Inflammatory macrophage treated with lipopolysaccharide for 1 hour (primary cell): ENCODE measurements at places on chromosomes 5 and 9.
A peak's percentile ranks its signal among the peaks of the same experiment; 100 is the strongest.

DNA sequence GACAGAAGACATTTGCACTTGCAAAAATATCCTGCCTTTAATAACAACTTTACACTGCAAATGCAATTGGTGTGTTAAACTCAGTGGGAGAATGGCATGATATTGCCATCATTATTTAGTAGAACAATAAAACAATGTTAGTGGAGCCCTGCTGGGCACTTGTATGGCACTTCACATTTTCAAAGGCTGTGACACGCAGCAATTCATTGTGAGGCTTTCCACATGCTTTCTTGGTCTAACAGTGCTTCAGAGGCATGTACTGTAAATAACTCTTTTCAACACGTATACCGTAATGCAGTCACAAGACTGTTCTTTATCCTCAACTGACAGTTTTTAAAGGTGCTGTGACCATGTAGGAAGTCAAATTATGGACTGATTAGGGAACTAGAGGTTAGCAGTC, 155.5 kb upstream of the EPB41L4A start:
- no peak for DNase-seq

- DNase-seq, result no peak
These were observed at the start of gene ENTPD8 for GRCh38 chr9:137441289-137441934. Gene ENTPD8 (minus strand): TSS chr9:137441357. CDS start chr9:137438285, 3,072 bp downstream.

DNA sequence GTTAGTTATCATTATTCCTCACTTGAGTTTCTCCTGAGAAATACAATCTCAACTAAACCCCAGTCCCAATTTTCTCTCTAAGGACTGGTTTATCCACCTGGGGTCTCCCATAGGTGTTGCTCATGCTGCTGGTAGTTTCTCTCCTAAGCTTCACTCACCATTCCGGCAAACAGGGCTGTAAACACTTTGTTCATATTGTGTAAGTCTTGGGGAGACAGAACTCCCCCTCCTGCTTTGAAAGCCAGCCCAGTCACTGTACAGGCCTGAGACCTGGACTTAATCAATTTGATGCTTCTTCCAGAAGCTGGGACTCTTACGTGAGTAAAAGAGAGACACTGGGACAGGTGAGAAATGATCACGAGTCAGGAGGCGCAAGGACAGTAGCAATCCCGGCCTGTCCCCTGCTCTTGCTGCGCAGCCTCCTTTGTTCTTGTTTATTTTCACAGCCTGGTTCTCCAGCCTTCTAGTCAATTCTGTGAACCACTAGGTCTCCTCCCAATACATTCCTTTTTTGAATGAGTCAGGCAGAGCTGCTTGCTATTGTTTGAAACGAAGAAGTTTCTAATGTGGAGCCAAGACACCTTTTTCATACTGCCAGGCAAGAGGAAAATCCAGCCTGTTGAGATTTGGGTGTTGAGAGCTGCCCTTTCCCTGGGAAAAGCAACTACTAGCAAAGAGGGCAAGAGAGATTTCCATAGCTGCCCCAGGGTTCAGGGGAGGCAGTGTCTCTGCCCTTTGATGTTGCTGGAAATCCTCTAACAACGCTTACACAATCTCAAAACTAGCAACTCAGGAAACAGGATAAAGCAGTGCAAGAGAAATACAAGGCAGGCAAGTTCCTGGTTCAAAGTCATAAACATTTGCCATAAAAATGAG, 9.2 kb upstream of the SHROOM1 start:
- no peak for DNase-seq

- peak; percentile 9 for DNase-seq
These were observed 84.9 kb downstream of the ADAMTS12 start for GRCh38 chr5:33806738-33807442.

DNA sequence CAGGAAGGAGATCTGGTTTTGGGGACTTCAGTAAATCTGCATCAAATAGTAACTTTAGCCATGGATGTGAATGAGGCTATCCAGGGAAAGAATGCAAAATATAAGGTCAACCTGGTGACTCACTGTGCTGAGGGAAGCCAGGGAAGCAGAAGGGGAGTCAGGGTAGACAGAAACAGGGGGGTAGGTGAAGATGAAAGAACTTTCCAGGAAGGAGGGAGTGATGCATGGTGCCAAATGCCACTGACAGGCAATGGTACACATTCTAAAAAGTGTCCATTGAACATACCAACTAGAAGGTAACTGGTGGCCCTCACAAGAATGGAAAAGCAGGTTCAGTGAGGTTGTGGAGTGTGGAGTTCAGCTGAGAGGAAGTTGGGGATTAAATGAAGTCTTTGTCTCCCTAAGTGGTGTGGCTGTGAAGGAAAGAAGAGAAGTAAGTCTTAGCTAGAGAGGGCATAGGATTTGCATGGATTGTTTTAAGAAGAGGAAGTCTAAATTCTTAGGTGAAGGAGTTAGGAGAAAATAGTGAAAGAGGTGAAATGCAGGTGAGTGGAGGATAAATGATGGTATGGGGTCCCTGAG, 35.5 kb downstream of the PALM2AKAP2 start:
- no peak for DNase-seq

- DNase-seq, result no peak
These were observed 31.3 kb upstream of the STRBP start for GRCh38 chr9:123299558-123300126.

GRCh38 chr5:123261752-123262151, 161.5 kb downstream of the CEP120 start:
- no peak for DNase-seq

- DNase-seq, result peak; percentile 1
These were observed 233.8 kb upstream of the TMEM161B start for GRCh38 chr5:88502179-88503040.

- DNase-seq, result no peak
These were observed 118.8 kb downstream of the GADD45G start for GRCh38 chr9:89723469-89724100.

GRCh38 chr5:3606121-3606831, 10.6 kb downstream of the IRX1 start:
- DNase-seq, result no peak

GRCh38 chr5:2166306-2166978, 283.7 kb upstream of the IRX4 start:
- DNase-seq, result no peak

GRCh38 chr9:89631384-89631783, 26.6 kb downstream of the GADD45G start:
- no peak for DNase-seq

DNA sequence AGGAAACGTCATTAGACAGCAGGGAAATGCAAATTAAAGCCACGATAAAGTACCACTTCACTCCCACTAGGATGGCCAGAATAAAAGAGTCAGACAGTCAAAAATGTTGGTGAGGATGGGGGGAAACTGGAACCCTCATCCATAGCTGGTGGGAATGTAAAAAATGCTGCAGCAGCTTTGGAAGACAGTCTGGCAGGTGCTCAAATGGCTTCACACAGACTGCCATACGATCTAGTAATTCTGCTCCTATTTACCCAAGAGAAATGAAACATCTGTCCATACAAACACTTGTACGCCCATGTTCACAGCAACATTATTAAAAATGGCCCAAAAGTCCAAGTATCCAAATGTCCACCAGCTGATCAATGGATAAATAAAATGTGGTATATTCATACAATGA, 158.9 kb upstream of the PHYKPL start:
- DNase-seq, result no peak

DNA sequence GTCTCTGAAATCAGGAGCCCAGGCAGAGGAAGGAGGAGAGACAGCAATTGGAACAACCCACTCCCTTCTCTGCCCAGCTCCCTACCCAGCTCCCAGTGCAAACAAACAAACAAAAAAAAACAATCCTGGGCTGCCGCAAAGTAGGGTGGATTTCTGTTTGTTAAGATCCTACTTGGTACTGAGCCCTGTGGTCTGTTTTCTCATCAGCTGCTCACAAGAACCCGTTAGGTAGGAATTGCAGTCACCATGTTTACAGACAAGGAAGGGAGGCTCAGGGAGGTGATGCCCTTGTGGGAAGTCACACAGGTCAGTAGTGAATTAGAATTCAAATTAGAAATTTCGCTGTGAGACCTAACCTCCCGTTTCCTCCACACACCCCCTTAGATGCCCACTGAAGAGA, 128.8 kb upstream of the RAD23B start:
- DNase-seq, result no peak

GRCh38 chr5:5304361-5305020, 118.0 kb upstream of the ICE1 start:
- no peak for DNase-seq

GRCh38 chr5:10469253-10470050, 27.8 kb downstream of the ROPN1L start:
- no peak for DNase-seq

- DNase-seq, result peak; percentile 61
These were observed 21.0 kb upstream of the SUSD3 start for GRCh38 chr9:93037476-93037971.

DNA sequence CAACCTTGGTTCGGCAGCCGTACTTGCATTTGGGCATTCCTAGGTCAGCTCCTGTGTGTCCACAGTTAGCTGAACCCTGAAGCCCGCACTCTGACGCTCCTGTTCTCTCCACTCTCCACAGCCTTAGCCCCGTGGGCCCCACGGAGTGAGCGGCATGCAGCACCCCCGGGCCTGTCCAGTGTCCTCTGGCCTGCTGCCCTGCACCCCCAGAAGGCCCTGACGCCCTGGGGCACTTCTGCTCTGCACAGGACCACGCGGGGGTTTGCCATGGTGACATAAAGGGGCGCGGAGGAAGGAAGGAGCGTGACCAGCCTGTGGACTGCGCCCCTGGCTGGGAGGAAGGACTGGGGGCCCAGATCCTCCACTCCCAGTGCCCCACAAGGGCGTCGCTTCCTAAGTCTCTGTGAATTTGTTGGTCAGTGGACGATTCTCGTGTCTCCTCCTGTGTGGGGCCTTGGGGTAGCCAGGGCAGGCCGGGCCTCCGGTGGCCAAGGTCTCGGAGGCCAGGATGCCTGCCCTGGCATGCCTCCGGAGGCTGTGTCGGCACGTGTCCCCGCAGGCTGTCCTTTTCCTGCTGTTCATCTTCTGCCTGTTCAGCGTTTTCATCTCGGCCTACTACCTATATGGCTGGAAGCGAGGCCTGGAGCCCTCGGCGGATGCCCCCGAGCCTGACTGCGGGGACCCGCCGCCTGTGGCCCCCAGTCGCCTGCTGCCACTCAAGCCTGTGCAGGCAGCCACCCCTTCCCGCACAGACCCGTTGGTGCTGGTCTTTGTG, 13.0 kb downstream of the NDST1 start:
- no peak for DNase-seq

DNA sequence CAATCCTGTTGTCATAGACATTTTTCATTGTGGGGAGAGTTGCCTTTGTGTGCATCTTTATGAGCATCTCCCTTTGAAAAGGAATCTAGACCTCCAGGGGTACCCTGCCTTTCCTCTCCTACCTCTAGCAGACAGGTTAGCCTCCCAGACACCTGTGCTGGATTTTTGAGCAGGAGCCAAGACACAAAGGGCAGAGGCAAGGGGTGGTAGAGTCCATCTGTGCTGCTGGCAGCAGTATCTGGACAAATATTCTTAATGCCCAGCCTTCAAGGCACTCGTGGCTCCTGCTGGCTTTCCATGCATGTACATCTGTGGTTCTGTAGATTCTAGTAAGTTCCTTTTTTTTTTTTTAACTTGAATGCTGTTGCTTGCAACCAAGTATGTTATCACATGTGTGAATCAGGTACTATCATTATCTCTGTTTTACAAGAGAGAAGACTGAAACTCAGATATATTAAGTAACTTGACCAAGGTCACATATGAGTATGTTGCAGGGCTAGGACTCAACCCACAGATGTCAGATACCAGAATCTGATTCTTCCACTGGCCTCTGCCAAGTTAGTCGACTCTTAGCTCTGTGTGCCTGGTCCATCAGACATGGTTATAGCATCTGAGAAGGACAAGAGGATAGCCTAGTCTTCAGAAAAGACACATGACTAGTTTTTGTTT, 32.9 kb upstream of the GPR151 start:
- DNase-seq, result no peak

GRCh38 chr9:121853617-121854395, 202.4 kb downstream of the DAB2IP start:
- DNase-seq, result no peak

GRCh38 chr5:83299353-83299752, 172.2 kb upstream of the VCAN start:
- DNase-seq, result no peak

- DNase-seq, result no peak
These were observed 175.2 kb downstream of the GAS1 start for GRCh38 chr9:86771941-86772634.

DNA sequence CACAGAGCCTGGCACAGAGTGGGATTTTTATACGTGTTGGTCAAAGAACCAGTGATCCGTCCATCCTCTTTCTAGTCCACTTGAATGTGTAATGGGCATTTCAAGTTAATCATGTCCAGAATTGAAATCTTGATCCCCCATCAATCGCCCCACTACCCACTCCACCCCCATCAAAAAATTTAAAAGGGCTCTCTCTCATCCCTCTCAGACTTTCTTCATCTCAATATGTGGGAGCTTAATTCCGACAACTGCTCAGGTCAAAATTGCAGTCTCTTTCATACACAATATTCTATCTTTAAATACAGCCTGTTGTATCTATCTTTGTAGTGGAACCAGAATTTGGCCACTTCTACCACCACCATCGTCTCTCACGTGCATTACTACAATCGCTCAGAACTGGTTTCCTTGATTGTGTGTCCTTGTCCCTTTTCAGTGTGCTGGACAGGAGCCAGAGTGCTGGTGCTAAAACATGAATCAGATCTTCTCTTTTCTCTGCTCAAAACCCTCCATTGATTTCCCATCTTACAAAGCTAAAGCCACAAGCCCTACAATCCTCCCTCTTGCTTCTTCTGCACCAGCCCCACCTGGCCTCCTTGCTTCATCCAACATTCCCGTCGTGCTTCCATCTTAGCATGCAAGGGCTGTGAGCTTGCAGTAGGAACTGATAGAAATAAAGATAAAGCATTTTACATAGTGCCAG, 786 bp upstream of the KIF3A start:
- DNase-seq, result no peak

DNA sequence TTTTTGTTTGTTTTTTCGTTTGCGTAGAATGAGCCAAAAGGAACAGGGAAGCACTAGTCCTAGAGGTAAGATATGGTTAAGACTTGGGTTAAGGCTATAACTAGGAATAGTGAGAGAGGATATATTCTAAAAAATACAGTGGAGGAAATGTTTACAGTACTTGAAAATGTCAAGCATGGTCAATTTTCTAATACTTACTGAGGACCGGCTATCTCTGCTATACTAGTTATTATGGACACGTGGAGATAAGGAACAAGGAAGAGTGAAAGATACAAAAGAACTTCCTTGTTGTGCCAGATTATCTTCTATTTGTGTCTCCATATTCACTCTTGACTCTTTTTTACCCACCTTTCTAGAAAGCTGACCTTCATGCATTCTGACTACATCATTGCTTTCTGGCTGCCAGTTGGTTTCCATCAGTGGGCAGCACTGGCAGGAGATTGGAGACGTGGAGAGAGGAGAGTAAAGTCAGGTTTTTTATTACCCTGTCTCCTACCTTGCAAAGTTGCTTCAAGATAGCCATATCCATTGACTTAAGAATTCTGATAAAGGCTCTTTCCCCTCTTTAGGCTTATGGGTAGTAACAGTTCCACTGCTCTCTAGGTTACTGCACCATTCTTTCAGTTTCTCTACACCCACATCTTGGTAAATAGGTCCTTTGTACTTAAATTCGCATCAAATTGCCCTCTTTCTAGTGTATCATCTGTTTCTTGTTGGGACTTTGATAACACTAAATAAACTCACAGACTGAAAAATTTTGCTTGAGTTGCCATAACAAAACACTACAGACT, 9.0 kb upstream of the RFX3 start:
- DNase-seq, result no peak
